ENCODE measurements at places on chromosomes 7 and 10. TPM values are rescaled to one million over a fixed set of nuclear protein-coding genes. Genes with fewer than 3 reads are reported as not detected.

DNA sequence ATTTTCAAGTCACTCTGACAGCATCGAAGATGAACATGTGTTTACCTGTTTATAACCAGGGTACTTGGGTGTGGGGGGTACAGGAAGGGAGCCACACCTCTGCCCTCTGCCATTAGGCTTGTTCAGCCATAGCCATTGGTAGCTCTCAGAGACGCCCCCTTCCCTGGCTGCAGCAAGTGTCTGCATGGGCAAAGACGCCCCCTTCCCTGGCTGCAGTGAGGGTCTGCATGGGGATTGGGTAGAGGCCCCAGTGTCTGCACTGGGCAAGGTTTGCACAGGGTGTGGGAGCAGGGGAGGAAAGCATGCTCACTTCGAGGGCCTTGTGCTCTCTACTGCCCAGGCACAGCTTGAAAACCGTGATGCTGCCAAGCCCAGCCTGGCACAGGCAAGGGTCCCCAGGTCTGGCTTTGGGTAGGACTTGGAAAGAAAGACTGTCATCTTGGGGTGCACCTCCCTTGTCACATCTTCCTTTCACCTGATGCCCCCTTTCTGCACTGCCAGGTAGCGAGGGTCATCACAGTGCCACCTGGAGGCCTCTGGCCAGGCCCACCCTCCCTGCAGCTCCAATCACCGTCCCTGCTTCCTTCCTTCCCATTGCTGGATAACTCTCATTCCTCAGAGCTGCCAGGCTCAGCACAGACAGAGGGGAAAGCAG is 3.7 kb downstream of the TMEM225B start:
- no peak for ATAC-seq

GRCh38 chr7:150417239-150417638 is 33.2 kb upstream of the GIMAP8 start:
- no peak for ATAC-seq

DNA sequence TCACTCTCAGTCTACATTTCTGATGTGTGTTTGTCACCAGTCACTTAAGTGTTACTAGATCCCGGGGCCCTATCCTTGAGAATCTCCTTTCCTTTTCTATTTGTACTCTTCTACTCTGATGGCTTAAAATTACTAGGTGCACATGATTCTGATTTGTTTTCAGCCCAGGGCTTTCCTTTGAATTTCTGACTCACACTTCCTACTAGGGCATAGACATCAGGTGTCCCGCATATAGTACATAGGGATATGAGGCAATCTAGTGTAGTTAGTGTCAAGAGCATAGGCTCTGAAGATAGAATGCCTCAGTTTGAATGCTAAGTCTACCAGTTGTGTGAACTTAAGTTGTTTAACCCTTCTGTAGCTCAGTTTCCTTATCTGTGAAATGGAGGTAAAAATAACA is 49.4 kb upstream of the LRRN3 start:
- ATAC-seq: peak; percentile 88

GRCh38 chr7:35241884-35242283 is 12.0 kb downstream of the TBX20 start:
- ATAC-seq: no peak

GRCh38 chr7:134453518-134453917 is 5.4 kb downstream of the AKR1B1 start:
- ATAC-seq: no peak

DNA sequence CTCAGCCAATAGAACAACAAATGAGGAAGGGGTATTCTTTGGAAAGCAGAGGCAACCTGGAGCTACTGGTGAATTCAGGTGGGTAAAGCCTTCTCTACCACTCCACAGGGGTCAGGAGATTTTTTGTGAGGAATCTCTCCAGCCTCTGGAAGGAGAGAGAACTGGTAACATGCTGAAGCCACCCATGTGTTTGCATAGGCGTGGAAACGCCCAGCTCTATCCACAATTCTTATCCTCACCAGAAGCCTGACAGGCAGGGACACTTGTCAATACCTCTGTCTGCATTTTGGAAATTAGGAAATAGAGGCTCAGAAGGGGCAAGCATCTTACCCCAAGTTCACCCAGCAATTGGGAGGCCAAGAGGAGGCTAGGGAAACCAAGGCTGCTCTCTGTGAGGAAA is 133.7 kb downstream of the FGFR2 start:
- ATAC-seq: no peak

- ATAC-seq: no peak
Measured at GRCh38 chr7:67823345-67823744, 826.7 kb downstream of the TYW1 start.

Gene VKORC1L1
- total RNA-seq: 12.8 TPM

Gene PPP1R9A
- 0.36 TPM for total RNA-seq

Gene SPDYE11
- not detected for total RNA-seq

GRCh38 chr7:101792051-101792681 is 25.3 kb upstream of the CUX1 start:
- peak; percentile 82 for ATAC-seq

DNA sequence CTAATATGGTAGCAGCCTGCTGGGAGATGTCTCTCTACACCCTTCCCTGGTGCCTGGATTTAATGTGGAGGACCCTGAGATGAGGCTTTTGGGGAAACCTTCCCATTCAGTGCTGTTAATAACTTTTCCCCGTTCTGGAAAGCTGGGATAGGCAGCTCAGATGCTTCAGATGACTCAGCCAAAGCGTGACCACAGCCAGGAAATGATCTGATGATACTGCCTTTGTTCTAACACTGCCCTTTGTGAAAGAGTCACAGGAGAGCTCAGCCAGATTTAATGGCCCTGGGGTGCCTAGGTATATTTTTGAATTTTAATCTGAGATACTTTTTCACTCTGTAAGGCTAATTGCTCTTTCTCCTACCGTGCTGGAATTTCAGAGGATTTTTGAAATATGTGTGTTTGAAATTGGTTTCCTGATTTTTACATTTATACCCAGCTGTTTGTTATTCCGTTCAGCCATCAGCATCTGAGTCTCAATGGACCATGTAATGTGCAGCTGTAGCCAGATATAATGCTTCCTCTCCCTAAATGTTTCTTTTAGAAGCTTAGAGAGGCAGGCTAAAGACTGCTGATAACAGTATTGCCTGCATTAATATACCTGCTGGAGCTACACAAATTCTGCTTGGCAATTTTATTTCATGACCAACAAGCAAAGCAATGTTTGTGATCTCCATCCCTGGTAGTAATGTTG is 17.8 kb downstream of the CELF2 start:
- ATAC-seq: peak; percentile 66

Gene SPACDR
- 0.24 TPM for total RNA-seq

DNA sequence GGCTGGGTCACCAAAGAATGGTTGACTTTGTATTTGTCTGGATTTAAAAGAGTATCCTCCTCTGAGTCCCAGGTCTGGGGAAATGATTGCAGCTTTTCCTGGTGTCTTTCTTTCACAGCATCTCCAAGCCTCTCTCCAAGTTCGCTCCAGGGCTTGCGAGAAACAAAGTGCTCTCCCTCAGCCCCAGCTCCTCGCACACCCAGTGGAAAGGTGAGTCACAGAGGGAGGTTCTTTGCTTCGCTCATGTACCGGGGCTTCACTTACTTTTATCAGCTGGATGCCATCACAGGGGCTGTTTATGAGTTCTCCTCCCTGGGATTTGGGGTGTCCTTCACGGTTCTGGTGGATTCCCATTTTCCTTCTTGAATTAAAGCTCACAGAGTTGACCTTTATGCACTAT is 252.2 kb upstream of the PLPP4 start:
- ATAC-seq: peak; percentile 71

Gene SLC16A12
- total RNA-seq: 0.08 TPM

Gene NUTM2E
- not detected for total RNA-seq

DNA sequence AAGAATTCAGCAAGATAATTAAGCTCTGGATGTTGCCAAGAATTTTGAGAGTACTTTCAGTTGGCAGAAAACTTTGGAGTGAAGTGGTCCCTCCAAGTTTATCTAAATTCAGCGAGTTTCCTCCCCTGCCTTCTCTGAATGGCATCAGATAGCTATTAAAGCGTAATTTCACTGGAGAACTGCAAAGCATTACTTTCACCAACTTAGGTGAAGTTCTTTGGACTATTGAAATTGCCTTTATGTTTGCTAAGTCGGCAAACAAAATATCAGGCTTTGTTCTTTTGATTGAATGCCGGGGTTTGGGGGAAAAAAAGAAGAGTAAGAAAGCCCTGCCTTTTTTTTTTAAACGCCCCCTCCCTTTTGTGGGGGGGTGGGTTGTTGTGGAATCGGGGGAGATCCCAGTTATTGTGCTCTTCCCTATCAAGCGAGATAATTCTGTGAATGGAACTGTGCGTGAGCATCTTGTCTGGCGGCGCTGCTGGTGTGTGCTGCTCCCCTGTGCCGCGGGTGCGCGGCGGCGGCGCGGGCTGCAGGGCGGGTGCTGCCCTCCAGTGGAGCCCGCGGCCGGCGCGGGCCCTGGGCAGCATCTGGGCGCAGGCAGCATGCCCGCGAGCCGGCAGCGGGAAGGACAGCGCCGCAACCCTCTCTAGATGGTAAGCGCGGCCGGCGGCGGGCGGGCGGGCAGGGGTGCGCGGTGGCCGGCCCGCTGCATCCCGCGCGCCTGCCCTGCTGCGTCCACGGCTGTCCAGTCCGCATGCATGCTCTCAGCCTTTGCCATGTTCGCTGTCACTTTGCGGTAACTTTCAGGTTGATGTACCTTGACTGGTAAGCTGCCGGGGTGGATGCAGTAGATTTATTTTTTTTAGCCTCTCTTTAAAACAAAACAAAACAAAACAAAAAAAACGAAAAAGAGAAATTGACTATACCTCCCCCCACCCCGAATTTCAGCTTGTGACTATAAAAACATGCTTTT is 176.5 kb downstream of the TCF7L2 start:
- ATAC-seq: peak; percentile 99

DNA sequence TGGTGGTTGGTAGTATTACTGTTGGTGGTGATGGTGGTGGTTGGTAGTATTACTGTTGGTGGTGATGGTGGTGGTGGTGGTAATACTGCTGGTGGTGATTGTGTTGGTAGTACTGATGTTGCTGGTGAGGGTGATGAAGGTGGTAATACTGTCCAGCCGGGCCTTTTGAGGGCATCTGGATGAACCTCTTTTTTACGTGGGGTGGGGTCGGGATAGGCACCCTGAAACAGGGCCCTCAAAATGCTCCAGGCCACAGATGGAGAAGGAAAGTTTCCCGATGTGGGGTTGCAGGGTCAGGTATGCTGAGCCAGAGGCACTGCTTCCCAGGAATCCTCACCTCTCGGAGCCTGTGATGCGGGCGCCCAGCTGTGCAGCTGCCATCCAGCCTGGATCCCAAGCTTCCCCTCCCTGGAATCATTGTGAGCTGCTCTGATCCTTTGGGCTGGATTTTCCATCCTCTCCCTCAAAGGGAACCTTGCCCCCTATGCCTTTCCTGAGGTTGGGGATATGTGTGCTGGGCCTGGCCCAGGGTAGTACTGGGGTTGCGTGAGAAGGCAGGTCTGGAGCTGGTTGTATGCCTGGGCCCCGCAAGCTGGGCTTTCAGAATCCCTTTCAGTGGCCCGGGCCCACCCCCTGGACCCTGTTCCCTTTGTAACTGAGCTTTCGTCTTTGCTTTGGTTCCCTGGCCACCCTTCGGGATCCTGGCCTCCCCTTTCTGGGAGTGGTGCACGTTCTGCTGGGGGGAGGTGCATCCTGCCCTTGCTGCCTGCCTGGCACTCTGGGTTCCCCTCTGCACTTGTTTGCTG is 43.3 kb downstream of the DOCK1 start:
- ATAC-seq: peak; percentile 11

Gene ITGB8
- total RNA-seq: 16.3 TPM

- ATAC-seq: no peak
Measured at GRCh38 chr10:96125142-96125515, 5.0 kb upstream of the ZNF518A start.

Gene PAOX
- 11.3 TPM for total RNA-seq

Gene RBM20
- 3.1 TPM for total RNA-seq

- ATAC-seq: no peak
Measured at GRCh38 chr7:149797771-149798170, 24.4 kb upstream of the ZNF467 start.

DNA sequence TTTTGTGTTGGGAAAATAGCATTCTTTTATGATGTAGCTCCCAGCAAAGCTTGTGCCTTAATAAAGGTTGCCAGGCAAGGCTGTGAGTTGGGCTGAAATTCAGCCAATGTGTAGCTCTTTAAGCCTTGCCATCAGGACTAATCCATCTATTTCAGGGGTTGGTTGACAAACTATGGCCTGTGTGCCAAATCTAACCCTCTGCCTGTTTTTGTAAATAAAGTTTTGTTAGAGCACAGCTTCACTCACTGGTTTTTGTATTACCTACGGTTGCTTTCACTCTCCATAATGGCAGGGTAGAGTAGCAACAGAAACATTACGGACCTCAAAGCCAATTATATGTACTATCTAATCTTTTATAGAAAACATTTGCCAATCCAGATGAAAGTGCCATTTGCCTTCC is 638.1 kb upstream of the POT1 start:
- ATAC-seq: no peak

DNA sequence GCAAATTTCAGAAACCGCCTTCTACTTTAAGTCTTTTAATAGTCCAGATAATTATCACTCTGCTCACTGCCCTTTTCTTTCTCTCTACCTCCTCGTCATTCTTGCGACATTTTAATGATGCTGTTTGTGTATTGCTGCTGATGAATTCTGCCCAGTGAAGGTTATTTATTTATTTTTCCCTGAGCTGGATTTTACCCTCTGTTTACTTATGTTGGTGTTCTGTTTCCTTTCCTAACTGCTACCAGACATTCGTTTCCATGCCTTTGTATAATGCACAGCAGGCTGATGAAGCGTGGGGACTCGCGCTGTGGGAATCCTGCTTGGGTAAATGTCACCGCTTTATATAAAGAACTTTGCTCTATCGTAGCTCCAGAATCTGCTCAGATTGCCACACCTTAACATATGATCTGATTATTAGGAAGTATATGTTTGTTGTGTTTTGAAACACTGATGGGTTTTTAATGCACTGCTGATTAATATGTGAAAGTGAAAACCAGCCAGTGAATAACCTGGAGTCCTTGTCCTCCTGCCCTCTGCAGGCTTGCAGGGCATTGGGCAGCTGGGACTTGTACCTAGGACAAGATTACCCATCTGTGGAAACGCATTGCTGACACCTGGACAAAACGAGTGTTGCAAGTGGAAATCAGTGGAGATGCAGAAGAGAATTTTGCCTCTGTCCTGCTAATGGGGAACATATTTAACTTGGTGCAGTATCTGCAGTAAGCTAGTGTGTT is 291.5 kb downstream of the SDK1 start:
- no peak for ATAC-seq

DNA sequence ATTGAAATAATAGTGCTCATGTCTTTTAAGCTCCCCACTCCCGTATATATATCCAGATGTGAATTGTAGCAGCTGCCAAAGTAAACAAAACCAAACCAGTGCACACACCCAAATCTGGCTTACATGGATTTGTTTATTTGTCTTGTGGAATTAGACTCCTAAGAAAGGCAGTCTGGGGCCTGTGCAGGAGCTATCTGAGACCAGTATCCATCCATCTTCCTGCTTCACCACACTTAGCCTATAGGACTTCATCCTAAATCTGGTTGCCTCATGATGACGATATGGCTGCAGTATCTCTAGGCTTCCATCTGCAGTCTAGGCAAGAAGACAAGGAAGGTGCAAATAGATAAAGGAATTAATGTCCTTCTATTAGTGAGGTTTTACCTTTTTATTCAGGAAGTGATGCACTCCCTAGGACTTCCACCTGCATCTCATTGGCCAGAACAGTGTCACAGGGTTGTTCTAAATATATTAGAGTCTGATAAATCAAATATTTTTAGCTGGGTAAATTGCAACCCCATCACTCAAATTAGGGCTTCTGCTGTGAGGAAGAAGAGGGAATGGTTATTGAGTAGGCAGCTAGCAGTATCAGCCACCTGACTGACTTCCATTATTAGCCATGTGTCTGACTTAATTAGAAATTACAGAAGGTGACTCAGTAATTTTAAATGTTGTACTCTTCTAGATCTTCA is 6.0 kb downstream of the WIPF3 start:
- ATAC-seq: peak; percentile 36
